ENCODE measurements at places on chromosomes 1 and 21.

GRCh38 chr1:56758135-56758534 lies 61.1 kb downstream of the FYB2 start:
- no peak for DNase-seq

DNA sequence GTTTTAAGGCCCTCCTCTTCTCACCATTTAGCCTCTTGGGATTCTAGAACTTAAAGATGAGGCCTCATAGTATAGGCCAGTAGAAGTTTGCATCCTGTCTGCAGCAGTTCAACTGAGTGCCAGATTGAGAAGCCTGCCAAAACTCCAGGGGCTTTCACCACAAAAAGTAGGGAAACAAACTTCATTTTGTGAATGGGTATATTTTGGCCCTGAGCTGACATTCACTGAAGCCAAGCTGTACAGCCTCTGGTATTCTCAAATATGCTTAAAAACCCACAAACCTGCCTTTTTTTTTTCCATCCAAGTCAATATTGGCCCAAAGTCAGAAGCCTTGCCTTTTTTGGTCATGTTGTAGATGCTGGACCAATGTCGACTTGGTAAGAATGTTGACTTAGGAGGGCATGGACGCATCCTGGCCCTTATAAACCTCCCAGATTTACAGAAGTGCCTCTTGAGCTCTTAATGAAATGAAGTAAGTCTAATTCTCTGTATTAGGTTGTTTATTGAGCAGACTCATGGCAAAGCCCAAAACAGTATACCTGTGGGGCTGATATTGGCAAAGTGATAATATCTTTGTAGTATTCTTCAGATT lies 337.5 kb downstream of the CHRM3 start:
- no peak for DNase-seq

DNA sequence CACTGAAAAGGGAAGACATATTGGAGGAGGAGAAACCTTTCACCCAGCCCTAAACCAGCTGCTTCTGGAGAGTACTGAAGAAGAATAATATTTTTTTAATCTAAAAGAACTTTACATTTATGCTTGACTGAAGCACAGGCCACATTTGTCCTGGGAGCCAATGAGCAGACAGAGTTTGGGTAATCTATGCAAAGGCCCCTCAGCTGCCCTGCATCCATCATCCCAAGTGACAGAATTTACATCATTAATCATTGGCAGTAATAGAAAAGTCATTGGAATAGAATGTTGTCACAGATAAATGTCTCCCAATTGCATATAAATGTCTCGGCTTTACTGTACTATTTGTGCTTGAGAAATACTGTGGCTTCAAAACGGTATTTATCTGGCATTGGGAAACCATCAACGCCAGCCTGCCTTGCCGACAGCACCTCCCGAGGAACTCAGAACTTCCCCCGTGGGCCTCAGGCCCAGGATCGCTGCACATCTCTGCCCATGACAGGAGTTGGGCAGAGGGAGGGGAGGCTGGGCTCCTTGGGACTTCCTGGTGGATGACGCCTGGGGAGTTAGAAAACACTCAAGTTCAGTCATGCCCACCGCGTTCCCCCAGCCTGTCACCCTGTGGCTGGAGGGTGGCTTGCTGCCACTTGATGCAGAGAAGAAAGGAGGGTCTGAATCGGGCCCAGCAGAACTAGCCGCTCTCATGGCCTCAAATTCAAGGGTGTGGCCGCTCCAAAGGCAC lies 133.1 kb downstream of the CAMTA1 start:
- no peak for DNase-seq

- DNase-seq: no peak
Measured at GRCh38 chr1:180247061-180247460, 17.0 kb downstream of the LHX4 start.

All from CD4-positive, alpha-beta T cell treated with Interleukin-17A for 1 hour (primary cell).